Activated T-helper 2 cell treated with anti-CD3 and anti-CD28 coated beads, Interferon-gamma antibody, Interleukin-2, Interleukin-4, amounts not matched to agents 10 μg/mL and 5 μg/mL and 100 μg/mL, durations not matched to agents 14 hours and 24 hours and 36 hours (primary cell): ENCODE measurements at places on chromosomes 16 and 17. TPM values are rescaled to one million over a fixed set of nuclear protein-coding genes. Genes with fewer than 3 reads are reported as not detected.

The CRISPLD2 gene
- 0.16 and 0.23 TPM in 2 replicates for total RNA-seq

The HSF4 gene
- total RNA-seq = 33.4 and 33.9 TPM in 2 replicates

The GPT2 gene
- total RNA-seq = 12.9 and 13.5 TPM in 2 replicates

The TNFSF12 gene
- total RNA-seq = 31.8 and 36.0 TPM in 2 replicates

The CAMKK1 gene
- total RNA-seq = 6.5 and 6.6 TPM in 2 replicates

The PSMD7 gene
- 164 and 170 TPM in 2 replicates for total RNA-seq

The ABI3 gene
- total RNA-seq = 28.5 and 30.0 TPM in 2 replicates

The SPNS2 gene
- 0.09 and 0.16 TPM in 2 replicates for total RNA-seq

The HEATR9 gene
- 0.14 and 0.16 TPM in 2 replicates for total RNA-seq

The LDHD gene
- 0.41 TPM in 1 of 2 replicates, not detected in the other for total RNA-seq

The RNF222 gene
- total RNA-seq = not detected in 2 replicates

The COASY gene
- total RNA-seq = 90.6 and 91.6 TPM in 2 replicates

The FAM20A gene
- not detected in 2 replicates for total RNA-seq

DNA sequence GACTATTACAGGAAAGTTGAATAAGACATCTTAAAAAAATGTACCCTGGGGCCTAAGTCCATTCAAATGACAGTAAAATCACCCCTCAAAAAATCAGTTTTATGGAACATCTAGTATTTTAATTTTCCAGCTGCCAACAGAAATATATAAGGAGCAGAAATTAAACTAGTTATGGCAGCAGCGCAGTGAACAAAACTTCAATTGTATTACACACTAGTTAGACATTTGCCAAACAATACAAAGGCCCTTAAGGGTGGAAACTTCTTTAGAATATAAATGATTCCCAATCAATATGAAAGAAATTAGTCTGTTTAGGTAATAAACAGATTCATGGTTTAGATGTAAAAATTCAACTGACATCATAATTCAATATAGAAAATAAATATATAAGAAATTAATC lies 18.1 kb upstream of the RFFL start:
- no peak for DNase-seq
- no peaks in the 10 kb centered on the region for H3K27me3 ChIP-seq
- peaks cover 60% of the 10 kb centered on the region for H3K4me1 ChIP-seq
- H3K27ac ChIP-seq = no peak overlapping the region
- peaks cover 13% of the 10 kb centered on the region for H3K36me3 ChIP-seq

GRCh38 chr16:77469634-77470033 lies 34.8 kb upstream of the ADAMTS18 start:
- no peaks in the 10 kb centered on the region for H3K36me3 ChIP-seq
- no peaks in the 10 kb centered on the region for H3K4me1 ChIP-seq
- H3K4me3 ChIP-seq = no peak overlapping the region
- no peaks in the 10 kb centered on the region for H3K27me3 ChIP-seq
- DNase-seq = no peak
- H3K27ac ChIP-seq = no peak overlapping the region

DNA sequence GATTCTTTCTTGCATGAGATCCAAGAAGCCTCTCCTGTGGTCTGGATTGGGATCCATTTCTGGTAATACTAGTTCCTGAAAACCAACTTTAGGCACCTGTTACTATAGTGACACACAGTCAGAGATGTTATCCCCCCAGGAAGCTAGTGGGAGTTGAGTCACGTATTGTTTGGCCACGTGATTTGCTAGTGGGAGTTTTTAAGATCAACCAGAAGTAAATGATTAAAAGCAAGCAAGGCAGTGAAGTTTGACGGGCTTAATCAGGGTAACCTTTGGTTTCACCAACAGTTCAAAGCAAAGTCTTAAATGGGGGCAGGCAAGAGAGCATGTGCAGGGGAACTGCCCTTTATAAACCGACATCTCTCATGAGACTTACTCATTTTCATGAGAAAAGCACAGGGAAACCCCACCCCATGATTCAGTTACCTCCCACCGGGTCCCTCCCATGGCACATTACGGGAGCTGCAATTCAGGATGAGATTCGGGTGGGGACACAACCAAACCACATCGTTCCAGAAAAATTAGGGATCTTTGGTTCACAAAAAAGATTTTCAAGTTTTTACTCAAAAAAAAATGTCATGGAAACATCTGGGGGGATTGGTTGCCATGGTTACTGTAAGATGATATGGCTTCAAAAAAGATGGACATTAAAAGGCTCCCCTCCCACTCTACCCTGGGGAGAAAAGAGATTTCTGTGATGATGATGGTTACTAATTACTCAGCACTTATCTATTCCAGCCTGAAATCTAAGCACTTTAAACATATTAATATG lies 483.1 kb upstream of the ERCC4 start:
- H3K27ac ChIP-seq = no peak overlapping the region
- no peak for DNase-seq
- H3K4me3 ChIP-seq = no peak overlapping the region
- H3K36me3 ChIP-seq = no peaks in the 10 kb centered on the region
- H3K27me3 ChIP-seq = no peaks in the 10 kb centered on the region

GRCh38 chr17:67121316-67121891 lies 77.0 kb downstream of the CACNG1 start:
- H3K27ac ChIP-seq = no peak overlapping the region
- peaks cover 62% of the 10 kb centered on the region for H3K36me3 ChIP-seq
- H3K4me1 ChIP-seq = peaks cover 4% of the 10 kb centered on the region
- H3K27me3 ChIP-seq = no peaks in the 10 kb centered on the region

DNA sequence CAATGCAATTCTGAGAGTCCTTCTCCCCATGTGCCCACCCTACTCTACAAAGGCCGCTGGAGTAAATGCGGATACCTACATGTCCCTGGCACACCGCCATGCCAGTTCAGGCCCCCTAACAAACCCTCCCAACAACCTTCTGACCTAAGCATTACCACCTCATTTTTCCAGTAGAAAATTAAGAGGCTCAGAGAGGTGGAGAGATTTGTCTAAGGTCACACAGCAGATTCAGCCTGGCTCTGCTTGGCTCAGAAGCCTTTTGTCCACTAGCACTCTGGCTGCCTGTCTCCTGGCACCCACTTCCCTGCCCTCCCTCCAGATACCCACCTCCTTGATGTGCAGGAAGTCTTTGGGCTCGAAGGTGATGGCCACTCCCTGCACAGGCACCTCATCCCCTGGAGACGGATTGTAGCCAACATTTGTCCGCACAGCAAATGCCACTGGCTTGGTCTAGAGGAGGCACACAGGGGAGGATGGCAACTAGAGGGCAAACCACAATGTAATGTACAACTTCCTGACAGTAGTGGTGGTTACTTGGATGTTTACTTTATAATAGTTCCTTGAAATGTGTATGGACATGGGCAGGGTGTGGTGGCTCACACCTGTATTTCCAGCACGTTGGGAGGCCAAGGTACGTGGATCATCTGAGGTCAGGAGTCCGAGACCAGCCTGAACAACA lies 10.2 kb downstream of the CACNB1 start:
- peaks cover 44% of the 10 kb centered on the region for H3K36me3 ChIP-seq
- H3K27ac ChIP-seq = no peak overlapping the region
- no peak for DNase-seq
- H3K27me3 ChIP-seq = no peaks in the 10 kb centered on the region
- H3K4me1 ChIP-seq = no peaks in the 10 kb centered on the region

- no peaks in the 10 kb centered on the region for H3K27me3 ChIP-seq
- no peak overlapping the region for H3K4me3 ChIP-seq
- peaks cover 30% of the 10 kb centered on the region for H3K4me1 ChIP-seq
- DNase-seq = no peak
- H3K36me3 ChIP-seq = peaks cover 60% of the 10 kb centered on the region
- H3K27ac ChIP-seq = no peak overlapping the region
Measured at GRCh38 chr17:44207743-44208142, 8.1 kb upstream of the ATXN7L3 start.

DNA sequence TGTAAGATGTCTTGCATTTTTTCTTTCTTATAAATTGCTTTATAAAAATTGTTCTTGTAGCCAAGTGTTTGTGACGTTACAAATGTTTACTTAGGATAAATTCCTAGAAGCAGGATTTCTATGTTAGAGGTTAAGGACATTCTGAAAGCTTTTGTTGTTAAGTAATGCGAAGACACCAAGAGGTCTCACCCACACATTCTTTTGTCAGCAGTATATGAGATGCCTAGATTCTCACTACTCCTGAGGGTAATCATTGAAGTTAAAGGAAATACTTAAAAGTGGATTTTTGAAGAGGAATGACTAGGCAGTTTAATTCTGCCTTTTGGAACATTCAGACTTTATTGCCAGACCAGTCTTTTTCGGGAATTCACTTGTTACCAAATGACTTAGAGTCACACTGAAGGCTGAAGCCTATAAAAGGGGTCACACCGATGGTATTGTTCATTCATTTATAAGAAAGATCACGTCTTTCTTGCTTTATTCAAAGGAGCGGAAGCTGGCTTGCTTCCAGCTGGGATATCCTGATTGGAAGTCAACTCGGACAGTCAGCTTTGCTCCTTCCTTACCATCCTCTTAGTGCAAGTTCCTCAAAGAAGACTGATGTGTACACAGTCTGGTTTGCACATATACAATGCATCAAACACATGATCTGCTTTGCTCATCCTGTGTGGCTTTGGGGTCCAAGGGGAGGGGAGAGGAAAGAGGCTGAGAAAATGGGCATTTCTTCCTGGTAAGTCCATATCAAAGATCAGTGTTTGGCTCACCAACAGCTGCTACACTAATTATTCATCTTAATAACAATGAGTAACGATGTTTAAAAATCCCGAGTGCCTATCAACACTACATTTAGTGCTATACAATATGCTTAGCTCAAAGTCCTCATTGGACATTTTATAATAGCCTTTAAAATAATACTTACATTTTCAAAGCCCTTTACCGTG lies 160.0 kb downstream of the MAP2K6 start:
- H3K27me3 ChIP-seq = peaks cover 14% of the 10 kb centered on the region
- H3K36me3 ChIP-seq = no peaks in the 10 kb centered on the region
- DNase-seq = no peak
- H3K4me1 ChIP-seq = peaks cover 3% of the 10 kb centered on the region
- no peak overlapping the region for H3K27ac ChIP-seq

- H3K4me1 ChIP-seq = peaks cover 22% of the 10 kb centered on the region
- H3K27ac ChIP-seq = peak overlapping the region; percentile 78
- no peak for DNase-seq
- peak overlapping the region; percentile 86 for H3K4me3 ChIP-seq
- H3K36me3 ChIP-seq = peaks cover 33% of the 10 kb centered on the region
- no peaks in the 10 kb centered on the region for H3K27me3 ChIP-seq
Measured at GRCh38 chr16:2008631-2009163, 924 bp downstream of the ZNF598 start.

DNA sequence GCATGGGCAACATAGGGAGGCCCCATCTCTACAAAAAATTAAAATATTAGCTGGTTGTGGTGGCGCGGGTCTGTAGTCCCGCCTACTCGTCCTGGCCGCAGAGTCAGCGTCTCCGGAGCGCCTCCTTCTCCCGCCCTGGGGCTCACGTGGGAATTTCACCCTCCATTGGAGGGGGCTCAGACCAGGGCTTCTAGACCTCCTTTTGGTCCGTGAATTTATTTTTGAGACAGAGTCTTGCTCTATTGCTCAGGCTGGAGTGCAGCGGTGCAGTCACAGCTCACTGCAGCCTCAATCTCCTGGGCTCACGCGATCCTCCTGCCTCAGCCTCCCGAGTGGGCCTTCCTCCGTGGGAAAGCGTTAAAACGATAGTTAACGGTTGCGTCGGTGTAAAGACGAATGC lies 394 bp upstream of the NME4 start:
- peaks cover 8% of the 10 kb centered on the region for H3K27me3 ChIP-seq
- H3K36me3 ChIP-seq = no peaks in the 10 kb centered on the region
- DNase-seq = no peak
- H3K27ac ChIP-seq = peak overlapping the region; percentile 79
- H3K4me1 ChIP-seq = peaks cover 14% of the 10 kb centered on the region
- peak overlapping the region; percentile 87 for H3K4me3 ChIP-seq

GRCh38 chr17:46876926-46877325 lies 25.5 kb downstream of the WNT9B start:
- H3K36me3 ChIP-seq = no peaks in the 10 kb centered on the region
- H3K27ac ChIP-seq = no peak overlapping the region
- no peaks in the 10 kb centered on the region for H3K4me1 ChIP-seq
- no peak overlapping the region for H3K4me3 ChIP-seq
- H3K27me3 ChIP-seq = no peaks in the 10 kb centered on the region

- peaks cover 58% of the 10 kb centered on the region for H3K36me3 ChIP-seq
- no peak for DNase-seq
- no peak overlapping the region for H3K4me3 ChIP-seq
- H3K27ac ChIP-seq = no peak overlapping the region
Measured at GRCh38 chr17:16191604-16192003, 23.7 kb downstream of the NCOR1 start.

DNA sequence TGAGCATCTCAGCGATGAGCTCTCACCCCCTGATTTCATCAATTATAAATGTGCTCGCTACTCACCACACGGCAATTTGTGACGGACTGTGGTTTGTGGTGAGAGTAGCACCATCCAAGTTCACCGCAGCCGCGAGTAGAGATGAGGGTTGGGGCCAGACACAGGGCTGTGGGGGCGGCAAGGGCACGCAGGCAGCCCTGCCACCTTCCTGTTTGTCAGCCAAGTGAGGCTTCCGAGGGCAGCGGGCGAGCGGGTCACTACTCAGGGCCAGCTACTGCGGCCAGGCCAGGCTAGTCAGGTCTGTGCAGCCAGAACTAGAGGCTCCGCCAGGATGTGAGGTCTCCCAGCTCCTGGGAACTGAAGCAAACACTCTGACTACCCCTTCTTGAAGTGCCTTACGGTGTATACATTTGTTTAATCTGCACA lies 39.6 kb upstream of the MEOX1 start:
- H3K4me3 ChIP-seq = no peak overlapping the region
- peak overlapping the region; percentile 39 for H3K27ac ChIP-seq
- peaks cover 18% of the 10 kb centered on the region for H3K27me3 ChIP-seq
- peaks cover 22% of the 10 kb centered on the region for H3K4me1 ChIP-seq
- peak; percentile 41 for DNase-seq

GRCh38 chr17:15453782-15454181 lies 13.6 kb downstream of the CDRT4 start:
- H3K27ac ChIP-seq = no peak overlapping the region
- peaks cover 9% of the 10 kb centered on the region for H3K36me3 ChIP-seq
- H3K4me1 ChIP-seq = no peaks in the 10 kb centered on the region
- DNase-seq = no peak
- no peaks in the 10 kb centered on the region for H3K27me3 ChIP-seq
